Calu3 (cell line): ENCODE measurements at places on chromosomes 3 and 15. TPM values are rescaled to one million over a fixed set of nuclear protein-coding genes. Genes with fewer than 3 reads are reported as not detected.

- DNase-seq, result no peak
Observed at GRCh38 chr3:173304182-173304800, 93.3 kb upstream of the NLGN1 start.

DNA sequence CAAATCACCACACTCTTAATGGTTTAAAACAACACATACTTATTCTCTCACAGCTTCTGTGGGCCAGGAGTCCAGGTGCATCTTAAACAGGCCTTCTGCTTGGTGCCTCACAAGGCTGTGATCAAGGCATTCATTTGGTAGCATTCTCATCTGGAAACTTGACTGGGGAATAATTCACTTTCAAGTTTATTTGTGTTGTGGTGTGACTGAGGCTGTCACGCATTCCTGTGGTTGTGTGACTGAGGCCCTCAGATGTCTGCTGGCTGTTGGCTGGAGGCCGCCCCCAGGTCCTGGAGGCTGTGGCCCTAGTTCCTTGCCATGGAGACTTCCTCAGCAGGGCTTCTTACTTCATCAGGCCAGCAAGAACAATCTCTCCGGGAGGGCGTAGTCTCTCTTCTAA, 16.9 kb upstream of the FAM3D start:
- DNase-seq, result peak; percentile 16

The TRIP4 gene
- 28.5 and 30.1 TPM in 2 replicates for total RNA-seq

DNA sequence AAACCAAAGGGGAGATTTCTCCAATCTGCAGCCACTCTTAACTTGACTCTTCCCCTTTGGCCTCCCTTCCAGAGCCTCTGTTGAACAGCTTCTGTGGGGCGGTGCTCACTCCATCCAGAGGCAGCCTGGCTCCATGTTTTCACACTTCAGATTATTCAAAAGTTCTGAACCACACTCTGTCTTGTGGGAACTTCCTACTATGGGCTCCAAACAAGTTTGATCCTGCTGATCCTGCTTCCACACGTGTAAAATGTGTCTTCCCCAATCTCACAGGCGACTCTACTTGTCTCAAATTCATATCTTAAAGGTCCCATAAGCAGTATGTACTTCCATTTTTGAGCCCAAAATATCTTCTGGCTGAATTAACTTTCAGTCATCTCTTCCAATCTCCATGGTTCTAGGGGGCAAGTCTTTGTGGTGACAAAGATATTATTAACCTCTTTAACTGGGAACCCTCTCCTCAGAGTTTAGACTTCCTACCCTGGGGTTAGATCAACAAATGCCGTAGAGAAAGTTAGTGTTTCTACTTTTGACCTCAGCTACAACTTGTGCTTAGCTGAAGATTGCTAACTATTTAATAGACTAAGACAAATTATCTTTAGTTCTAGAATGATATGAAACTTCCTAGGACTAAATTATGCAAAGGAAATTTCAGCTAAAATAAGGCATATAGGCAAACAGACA, 176.3 kb upstream of the BCL6 start:
- no peak for DNase-seq

- DNase-seq, result no peak
Observed at GRCh38 chr15:43828061-43828657, 1.4 kb downstream of the WDR76 start.

- DNase-seq, result no peak
Observed at GRCh38 chr15:98873441-98874218, 134.0 kb downstream of the PGPEP1L start.

The SLC2A2 gene
- 0.09 and 0.95 TPM in 2 replicates for total RNA-seq

GRCh38 chr3:138259126-138259525, 70.5 kb downstream of the NME9 start:
- DNase-seq, result no peak

DNA sequence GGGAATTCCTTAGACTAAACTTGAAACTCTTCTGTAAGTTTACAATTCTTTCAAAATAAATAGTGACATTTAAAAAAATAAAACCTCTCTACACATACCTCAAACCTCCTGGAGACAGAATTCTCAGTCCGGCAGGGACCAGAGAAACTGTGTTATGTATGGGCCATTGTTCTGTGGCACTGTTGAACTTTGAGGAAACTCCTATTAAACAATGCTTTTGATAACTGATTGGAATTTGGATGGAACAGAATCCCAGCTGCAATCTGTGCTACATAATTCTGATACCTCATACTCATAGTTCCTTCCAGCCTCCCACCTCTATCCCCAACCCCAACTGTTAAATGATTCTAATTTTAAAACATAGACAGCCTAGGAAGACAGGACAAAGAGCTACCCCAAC, 85.0 kb downstream of the TM4SF4 start:
- no peak for DNase-seq

- DNase-seq, result no peak
Observed at GRCh38 chr3:197592361-197593045, 36.7 kb upstream of the BDH1 start.

DNA sequence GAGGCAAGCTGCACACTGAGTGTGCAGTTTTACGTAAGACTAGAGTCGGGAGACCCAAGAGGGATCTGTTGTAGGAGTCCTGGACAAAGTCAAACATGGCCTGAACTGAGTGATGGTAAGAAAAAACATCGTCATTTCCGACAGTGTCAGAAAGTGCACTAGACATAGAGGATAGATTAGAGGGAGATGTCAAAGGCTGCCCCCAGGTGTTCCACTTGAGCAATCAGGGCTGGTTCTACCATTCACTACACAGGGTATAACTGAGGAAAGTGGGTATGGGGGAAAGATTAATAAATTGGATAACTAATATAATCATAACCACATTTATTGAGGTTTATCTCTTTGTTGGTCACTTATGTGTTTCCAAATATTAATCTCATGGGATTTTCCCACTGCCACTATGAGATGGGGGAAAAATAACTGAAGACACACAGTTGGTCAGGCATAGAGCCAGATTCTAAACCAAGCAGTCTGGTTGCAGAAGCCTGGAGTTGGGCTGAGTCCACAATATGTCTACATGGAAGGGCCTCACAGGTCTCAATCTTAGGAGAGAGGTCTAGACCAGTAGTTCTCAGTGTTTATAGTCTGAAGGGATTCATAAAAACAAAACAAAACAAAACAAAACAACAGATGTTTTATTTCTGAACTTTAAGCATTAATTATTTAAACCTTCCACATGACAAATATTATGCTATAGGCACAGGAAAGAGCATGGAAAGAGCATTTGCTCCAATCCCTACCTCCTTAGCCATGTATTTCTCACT, 766.5 kb downstream of the NTRK3 start:
- no peak for DNase-seq

GRCh38 chr3:111326144-111326995, 215.6 kb upstream of the CD96 start:
- no peak for DNase-seq

DNA sequence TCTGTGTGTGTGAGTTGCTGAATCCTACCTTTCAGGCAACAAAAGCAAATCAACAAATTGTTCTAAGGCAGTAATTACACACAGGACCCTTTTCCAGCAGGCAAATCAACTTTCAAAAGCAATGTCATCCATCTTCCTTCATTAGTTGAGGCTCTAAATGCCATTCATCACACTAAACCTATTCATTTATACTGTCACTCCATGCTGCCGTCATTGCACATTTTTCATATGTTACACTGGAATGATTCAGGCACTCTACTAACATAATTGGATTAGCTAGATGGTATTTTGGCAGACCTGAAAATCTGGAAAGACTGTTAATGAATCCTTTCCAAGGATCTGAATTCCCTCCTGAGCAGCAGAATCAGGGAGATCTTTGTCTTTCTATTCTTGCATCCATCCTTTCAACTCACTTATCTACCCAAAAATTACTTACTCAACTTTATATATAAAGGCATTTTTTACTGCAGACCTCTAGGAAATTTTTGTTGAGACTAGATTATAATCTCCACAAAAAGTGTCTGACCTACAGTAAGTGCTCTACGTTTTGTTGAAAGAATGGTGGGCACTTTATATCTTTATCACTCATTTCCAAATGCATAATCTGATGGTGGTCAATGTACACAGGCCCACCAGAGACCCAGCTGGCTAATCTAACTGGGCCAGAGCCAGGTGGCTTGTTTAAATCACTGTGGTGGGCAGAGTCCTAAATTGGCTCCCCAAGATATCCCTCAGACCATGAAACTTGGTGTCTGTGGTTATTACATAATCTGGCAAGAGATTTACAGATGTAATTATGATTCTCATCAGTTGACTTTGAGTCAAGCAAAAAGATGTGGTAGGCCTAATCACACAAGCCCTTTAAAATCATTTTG, 25.0 kb downstream of the MIX23 start:
- no peak for DNase-seq

The MESP1 gene
- total RNA-seq, result 5.3 and 5.9 TPM in 2 replicates

GRCh38 chr3:79467721-79468120, 300.1 kb downstream of the ROBO1 start:
- peak; percentile 1 for DNase-seq

- DNase-seq, result peak; percentile 42
Observed at GRCh38 chr3:48402281-48402732, 27.6 kb downstream of the PLXNB1 start.

DNA sequence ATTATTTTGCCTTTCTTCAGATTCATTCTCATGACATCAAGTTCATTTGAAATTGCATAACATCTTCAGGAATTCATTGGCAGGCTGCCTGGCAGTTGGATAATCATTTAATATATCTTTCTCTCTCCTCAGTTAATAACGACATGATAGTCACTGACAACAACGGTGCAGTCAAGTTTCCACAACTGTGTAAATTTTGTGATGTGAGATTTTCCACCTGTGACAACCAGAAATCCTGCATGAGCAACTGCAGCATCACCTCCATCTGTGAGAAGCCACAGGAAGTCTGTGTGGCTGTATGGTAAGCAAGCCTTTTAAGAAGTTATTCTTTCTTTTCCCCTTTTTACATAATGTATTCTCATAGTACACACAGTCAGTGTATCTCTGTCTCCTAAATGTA, 38.2 kb downstream of the TGFBR2 start:
- DNase-seq, result peak; percentile 20

- no peak for DNase-seq
Observed at GRCh38 chr3:66762916-66763693, 235.0 kb upstream of the KBTBD8 start.

DNA sequence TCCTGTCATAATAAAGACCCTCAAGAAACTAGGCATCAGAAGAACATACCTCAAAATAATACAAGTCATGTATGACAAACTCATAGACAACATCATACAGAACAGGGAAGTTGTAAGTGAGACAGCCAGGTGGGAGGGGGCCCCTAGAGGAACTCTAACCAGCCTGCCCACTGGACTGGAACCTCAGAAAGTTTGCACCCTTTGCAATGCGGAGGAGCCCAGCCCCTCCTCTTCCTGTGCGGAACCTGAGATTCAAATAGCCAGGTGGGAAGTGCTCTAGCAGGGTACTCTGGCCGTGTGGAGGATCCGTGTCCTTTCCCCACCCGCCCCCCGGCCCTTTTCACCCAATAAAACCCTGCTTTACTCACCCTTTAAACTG, 387.0 kb upstream of the CBLB start:
- DNase-seq, result no peak

The ARL14 gene
- total RNA-seq, result 104 and 197 TPM in 2 replicates

- DNase-seq, result no peak
Observed at GRCh38 chr15:33043636-33044035, 150.9 kb downstream of the FMN1 start.

DNA sequence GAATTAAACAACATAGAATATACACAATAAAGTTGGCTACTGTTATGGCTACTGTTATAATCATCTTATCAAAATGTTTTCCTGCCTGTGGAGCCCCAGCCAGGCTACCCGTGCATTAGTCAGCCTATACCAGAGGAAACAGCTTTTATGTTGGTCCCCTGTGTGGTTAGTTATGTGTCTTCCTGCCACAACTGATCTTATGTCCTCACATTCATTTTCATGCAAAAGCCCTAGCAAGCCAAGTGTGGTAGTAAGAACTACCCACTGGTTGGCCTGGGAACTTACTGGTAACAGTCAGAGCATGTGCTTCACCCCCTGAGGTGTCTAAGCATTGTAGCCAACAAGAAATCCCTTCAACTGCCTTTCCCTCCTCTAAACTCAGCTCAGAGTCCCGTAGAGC, 21.8 kb downstream of the MGLL start:
- no peak for DNase-seq

GRCh38 chr3:116322750-116323375, 122.4 kb downstream of the LSAMP start:
- DNase-seq, result no peak

DNA sequence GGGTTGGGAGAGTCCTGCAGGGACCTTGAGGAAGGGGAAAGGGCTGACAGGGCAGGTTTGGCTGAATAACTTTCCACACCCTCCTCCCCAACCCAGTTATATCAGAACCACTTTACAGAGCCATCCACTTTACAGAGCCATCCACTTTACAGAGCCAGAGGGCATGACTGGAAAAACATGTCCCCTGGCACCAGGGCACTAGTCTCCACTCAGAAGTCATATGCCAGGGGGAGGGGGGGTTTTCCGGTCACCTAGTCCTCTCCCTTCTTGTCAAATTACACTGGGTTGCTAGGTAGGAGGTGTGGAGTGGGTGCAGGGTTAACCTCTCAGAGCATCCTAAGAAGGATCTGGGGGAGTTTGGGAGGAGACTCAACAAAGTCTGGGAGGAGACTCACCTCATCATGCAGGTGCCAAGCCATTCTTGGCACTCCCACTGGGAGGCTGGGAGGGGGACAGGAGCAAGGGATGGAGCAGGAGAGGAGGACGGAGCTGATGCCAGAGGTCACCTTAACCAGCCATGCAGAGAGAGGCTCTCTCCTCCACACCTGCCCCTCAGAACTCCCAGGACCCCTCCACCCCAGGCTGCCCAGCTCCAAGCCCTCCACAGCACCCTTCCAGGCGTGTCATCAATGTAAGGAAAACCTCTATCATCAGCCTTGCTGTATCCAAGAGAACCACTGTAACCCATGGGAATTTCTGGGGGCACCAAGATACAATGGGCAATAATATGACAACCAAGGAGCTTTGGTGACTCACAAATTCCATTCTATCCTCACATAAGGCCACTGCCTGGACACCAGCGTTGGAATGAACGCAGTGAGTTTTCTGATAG, 1.7 kb downstream of the LRRC2 start:
- no peak for DNase-seq

The PLEKHO2 gene
- total RNA-seq, result 2.0 and 2.4 TPM in 2 replicates

The ENTPD3 gene
- total RNA-seq, result 3.0 and 4.0 TPM in 2 replicates

GRCh38 chr3:134675726-134676256, 25.0 kb upstream of the KY start:
- DNase-seq, result no peak

DNA sequence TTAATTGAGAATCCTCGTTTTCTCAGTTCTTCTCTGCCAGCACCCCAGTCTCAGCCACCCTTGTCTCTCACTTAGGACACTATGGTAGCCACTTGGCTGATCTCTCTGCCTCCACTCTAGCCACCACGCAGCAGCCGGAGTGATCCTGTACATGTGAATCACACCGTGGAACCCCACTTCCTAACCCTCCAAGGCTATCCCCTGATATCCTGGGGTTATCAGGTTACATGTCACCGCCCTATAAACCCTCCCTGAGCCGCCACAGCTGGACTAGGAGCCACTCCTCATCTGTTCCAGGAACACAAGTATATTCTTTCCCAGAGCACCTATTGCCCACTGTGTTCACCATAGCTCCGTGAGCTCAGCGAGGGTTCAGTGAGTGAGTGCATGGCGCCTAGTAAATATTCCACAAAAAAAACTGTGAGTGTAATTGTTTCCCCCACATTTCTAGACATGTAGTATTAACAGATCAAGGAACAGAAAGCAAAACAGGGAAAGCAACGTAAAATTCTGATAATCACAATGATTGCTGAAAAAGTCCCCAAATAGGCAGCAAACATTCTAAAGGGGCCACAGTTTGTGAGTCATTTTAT, 661 bp upstream of the PARP14 start:
- DNase-seq, result peak; percentile 7

The SAMD7 gene
- total RNA-seq, result not detected in 2 replicates
